ENCODE measurements at places on chromosomes 7 and 10.

- DNase-seq, result no peak
Measured at GRCh38 chr10:110101464-110102144, 93.8 kb downstream of the ADD3 start.

DNA sequence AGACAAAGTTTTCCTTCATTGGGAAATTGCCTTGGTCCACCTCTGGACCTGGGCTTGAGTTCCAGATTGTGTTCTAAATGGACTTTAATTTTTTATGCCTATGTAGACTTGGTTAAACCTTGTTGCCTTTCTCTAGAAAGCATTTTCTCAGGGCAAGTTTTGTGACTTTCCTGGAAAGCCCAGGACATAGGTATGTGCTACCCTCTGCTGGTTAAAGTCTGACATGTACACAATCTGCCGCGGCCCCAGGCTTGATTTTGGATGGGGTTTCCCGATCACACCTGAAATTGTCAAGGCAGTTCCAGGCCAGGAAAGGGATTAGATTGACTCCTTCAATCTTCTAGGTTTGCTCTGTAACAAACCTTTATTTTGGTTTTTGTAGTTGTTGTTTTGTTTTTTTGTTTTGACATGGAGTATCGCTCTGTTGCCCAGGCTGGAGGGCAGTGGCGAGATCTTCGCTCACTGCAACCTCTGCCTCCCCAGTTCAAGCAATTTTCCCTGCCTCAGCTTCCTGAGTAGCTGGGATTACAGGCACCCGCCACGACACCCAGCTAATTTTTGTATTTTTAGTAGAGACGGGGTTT, 14.1 kb upstream of the AKR1B10 start:
- DNase-seq, result no peak

- no peak for DNase-seq
Measured at GRCh38 chr10:75432763-75433162, 1.3 kb downstream of the LRMDA start.

- no peak for DNase-seq
Measured at GRCh38 chr7:149598721-149599308, 101.2 kb upstream of the ZNF746 start.

DNA sequence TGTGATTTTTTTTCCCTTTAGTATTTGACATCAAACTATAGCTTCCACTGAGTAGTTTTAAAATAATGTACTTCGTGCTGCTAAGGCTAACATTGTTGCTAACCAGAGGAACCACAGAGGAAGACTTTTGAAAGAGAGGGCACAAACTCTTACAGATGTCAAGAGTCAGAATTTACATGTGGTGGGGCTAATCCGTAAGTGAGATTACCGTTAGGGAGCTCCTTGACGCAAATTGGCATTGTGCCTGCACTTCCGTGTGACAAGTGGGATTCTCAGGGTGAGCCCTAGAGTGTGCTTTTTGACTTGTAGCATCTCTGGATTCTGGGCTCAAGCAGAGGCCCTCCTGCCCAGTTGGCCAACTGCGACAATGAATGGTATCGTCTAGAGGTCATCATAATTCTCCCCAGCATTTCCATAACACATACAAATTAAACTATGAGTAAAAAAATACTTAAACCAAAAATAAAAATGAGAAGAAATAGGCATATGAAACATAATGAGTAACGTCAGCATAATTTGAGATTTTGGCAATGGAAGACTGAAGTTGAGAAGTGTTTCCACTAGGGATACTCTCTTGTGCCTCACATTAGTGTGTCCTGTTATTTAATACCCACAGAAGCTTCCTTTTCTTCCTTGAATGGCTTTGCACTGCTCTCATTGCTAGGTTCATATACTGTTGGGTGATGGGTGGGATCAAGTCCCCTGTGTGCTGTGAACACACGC, 164.0 kb downstream of the SDK1 start:
- DNase-seq, result no peak

DNA sequence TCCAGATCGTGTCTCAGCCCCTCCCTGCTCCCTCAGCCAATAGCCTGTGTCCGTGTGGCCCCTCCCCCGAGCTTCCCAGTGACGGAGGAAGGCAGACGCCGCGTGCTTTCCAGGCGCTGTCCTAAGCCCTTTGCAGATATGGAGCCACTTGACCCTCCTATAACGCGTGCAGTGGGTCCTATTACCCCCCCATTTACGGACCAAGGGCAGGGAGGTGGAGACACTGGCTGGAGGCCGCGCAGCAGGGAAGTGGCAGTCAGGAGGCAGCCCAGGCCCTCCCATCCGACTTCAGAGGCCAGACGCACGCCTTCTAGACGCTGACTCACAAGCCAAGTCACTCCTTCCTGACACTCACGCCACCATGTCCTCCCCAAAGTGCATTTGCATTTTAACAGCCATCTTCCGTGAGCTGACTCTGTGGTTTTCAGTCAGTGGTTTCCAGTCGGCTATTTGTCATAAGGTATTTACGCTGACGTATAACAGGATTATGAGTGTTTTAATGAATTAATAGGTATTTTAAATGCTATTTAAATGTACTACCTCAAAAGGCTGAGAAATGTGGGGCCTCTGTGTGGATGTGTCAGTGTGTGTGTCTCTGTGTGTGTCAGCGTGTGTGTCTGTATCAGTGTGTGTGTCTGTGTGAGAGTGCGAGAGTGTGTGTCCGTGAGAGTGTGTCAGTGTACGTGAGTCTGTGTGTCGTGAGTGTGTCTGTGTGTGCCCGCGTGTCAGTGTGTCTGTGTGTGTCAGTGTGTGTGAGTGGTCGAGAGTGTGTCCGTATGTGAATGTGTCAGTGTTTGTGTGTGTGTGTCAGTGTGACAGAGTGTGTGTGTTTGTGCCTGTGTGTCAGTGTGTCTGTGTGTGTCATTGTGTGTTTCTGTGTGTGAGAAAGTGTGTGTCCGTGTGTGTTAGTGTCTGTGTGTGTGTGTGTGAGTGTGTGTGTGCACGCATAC, 92.0 kb upstream of the INSIG1 start:
- peak; percentile 98 for DNase-seq

DNA sequence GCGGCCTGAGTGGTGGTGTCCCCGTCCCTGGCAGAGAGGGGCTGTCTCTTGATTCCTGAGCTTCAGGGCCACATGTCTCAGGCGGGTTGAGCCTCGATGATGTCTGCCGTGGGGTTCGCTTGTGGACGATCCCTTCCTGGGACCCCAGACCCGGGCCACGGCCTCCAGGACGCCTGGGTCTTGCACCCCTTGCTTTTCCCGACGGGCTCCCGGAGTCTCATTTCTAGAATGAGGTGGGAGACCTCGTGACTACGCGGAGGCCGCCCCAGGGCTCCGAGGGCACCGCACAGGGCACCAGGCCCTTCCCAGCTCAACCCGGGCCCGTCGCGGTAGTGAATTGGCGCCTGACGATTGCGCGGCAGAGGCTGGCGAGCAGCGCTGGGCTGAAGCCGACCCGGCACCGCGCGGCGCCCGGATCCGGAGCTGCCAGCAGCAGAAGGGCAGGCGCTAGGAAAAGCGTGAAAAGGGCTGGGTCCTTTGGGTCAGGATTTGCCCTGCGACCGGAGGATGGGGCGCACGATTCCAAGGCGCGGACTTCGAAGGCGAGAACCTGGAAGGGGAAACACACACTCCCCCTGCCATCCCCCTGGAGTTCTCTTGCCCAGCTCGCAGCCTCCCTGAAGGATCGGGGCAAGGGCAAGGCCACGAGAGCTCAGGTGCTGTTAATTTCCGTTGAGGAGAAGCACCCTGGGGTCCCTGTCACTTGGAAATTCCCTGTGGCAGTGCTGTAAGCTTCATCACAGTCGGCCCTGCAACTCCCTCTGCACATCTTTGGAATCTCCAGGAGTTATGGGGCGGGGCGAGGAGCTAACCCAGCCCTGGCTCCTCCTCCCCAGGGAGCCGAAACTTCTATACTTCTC, 15.5 kb downstream of the TLX1 start:
- DNase-seq, result no peak

- no peak for DNase-seq
Measured at GRCh38 chr7:2956526-2957368, 86.9 kb downstream of the CARD11 start.

DNA sequence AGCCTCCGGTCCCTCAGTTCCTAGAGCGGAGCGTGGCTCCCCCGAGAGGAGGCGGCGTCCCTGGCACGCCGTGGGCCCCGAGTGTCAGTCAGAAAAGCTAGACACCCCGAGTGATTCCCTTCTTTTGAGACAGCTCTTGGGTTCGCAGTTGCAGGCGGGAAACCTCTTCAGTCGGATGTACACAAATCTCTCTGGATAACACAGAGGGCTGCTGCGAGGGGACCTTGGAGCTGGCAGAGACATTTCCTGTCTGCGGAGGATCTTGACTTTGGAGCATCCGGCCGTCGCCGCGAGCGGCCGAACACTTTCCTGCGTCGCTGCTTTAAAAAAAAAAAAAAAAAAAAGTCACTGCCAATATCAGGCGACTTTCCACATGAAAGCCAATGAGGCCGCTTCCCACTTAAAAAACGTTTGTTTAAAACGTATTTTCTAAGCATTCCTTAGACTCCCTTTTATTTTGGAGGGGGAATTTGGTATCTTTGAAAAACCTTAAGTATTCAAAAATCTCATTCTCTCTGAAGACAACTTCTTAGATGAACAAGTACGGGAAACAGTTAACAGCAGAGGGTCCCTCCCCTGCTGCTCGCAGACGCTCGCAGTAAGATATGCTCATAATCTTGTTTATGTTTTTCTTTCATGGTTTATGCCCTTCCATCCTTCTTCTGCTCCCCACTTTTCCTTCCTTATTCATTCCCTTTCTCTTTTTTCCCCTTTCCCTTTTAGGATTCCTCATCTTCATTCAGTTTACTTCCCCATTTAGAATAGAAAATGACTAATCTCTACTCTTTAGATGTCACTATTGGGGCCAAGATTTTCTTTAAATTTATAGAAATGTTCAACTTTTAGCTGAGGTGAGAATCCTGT, 10.0 kb downstream of the HHEX start:
- DNase-seq, result no peak

- DNase-seq, result peak; percentile 86
Measured at GRCh38 chr7:24821045-24821753, 63.9 kb upstream of the GSDME start.

- no peak for DNase-seq
Measured at GRCh38 chr7:69610374-69611084, 12.3 kb downstream of the AUTS2 start.

DNA sequence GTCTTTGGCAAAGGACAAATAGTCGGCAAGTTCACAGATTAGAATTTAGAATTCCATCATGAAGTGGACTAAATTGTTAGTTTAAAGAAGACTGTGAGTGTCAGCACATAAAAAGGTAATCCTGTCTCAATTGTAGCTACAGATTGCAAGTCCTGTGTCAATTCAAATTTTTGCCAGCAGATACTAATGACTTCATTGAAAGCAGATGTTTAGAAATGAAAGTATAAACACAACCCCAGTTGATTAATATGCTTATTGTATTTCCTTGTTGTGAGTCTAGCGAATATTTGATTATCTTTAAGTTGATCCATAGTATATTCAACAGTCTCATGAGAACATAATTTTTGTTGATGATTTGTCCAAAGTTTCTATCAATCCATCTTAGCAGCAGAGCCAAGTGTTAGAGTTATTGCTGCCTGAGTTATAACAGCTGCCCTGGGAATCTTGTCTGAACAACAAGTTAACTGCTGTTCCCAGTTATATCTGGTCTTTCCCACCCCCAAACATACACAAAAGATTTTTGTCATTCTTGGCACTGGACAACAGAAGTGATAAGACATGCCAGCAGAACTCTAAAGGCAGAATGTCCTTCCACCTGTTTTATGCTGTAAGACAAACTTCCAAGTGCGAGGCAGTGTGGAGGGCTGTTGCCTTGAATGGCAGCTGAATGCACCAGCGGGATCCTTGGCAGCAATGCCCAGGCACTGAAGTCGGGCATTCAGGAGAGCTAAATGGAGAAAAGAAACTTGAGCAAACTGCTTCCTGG, 21.3 kb upstream of the HERPUD2 start:
- no peak for DNase-seq

GRCh38 chr10:35178331-35178730, 51.7 kb downstream of the CREM start:
- no peak for DNase-seq

DNA sequence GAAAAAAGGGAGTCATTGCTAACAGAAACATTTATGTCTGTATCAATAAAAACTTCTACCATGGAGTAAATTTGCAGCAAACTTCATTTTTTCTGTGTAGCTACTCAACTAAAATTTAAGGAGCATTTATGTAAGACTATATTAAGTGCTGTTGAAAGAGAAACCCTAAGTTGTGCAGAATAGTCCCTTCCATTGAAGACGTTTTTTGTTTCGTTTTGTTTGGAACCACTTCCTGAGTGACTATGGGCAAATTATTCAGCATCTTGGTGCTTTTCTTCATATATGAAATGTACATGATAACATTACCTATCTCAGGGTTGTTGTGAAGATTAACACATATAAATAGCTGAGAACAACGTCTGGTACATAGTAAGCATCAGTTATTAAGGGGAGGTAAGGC, 24.3 kb downstream of the SEM1 start:
- no peak for DNase-seq

- no peak for DNase-seq
Measured at GRCh38 chr7:36686499-36686898, 37.8 kb downstream of the AOAH start.

- no peak for DNase-seq
Measured at GRCh38 chr10:93503075-93503474, 6.7 kb downstream of the CEP55 start.

DNA sequence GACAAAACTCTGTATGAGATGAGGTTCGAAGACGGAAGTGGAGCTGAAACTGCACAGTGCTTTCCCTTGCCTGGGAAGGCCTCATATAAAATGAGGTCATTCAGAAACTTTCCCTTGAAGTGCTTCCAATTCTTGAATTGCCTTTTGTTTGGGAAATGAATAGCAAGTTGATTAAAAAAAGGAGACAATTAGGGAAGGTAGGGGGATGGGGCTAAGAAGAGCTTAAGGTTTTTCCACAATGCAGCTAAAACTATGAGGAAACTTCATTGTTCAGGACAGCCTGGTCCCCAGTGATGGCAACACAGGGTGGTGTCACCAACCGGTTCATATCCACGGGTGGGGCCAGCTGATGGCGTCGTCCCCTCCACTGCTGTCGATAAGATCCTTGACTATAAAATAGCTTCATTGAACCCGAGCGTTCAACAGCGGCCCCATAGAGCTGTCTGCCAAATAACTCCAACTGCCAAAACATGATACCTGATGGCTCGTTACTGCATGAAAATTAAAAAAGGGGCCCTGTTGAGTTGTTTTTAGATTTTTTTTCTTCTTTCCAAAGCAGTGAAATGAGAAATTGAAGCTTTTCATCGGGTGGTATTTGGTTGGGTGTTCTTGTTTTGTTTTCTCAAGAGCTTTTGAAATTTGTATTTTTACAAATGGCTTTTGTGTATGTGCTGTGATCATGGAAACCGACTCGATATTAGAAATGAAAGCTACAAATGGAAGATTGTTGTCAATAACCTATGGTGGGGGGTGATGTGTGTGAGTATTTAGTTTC, 2.8 kb upstream of the CELF2 start:
- DNase-seq, result no peak

GRCh38 chr10:4763513-4763912, 62.5 kb upstream of the AKR1E2 start:
- DNase-seq, result no peak

DNA sequence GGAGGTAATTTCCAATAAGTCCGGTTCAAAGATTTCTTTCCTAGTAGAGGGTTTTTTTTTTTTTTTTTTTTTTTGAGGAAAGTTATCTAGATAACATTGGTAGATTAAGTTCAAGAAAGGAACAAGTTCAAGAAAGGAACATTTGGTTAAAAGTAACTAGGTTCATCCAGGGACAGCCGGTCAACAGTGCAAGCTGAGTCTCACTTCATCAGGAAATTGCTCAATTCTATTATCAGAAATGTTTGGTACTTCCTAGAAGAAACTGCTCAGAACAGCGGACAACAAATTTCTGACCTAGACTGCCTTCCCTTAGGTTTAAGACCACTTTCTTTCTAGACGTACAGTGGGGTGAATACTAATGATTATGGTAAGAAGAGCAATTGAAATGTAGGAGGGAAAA, 3.7 kb upstream of the IL2RA start:
- no peak for DNase-seq

Measured in BJ (cell line).